ENCODE measurements at places on chromosomes 3 and 15. TPM values are rescaled to one million over a fixed set of nuclear protein-coding genes. Genes with fewer than 3 reads are reported as not detected.

Gene TUSC7
- polyA plus RNA-seq = not detected

- DNase-seq = no peak
Measured at GRCh38 chr3:186754006-186754405, 29.4 kb upstream of the EIF4A2 start.

Gene HRG
- polyA plus RNA-seq = not detected

DNA sequence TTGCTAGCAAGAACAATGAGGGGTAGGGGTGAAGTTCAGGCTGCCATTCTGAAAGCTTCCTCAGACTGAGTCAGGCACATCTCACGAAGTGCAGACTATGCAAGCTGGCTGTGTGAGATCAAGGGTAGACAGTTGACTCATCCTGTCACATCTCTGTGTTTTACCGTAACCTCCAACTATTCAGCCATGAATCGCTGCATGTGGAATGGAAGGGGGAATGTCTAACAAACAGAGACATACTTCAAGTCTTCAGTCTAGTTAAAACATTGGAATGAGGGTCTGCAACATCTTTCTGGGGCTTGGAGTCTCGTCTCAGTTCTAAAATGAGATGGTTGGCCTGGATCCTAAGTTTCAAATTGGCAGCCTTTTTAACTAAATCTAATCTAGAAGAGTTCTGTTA lies 25.9 kb downstream of the AGTR1 start:
- DNase-seq = no peak

DNA sequence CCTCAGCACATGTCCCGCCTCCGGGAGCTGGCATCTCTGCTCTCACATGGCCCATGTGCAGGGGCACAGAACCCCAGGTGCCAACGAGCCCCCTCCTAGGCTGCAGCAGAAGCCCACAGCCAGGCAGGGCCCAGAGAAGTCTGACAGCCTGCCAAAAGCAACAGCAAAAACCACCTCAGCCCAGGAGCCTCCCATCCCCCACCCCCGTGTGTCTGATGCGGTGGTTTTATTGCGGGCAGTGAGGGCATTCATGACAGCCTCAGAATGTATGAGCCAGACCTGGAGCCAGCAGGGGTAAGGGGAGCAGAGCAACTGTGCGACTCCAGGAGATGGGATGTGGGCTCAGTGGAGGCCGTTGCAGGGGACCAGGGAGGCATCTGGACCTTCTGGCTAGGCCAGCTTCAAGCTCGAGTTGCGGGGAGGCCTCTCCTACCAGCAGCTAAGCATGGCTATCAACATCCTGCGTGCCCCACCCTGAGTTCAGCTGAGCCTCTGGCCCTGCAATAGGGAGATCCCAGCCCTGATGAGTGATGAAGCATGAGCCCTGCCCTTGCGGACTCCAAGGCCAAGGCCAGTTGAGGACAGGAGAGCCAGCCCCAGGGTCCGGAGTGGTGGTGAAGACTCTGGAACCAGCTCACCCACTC lies 52.5 kb downstream of the CYP11A1 start:
- peak; percentile 52 for DNase-seq

DNA sequence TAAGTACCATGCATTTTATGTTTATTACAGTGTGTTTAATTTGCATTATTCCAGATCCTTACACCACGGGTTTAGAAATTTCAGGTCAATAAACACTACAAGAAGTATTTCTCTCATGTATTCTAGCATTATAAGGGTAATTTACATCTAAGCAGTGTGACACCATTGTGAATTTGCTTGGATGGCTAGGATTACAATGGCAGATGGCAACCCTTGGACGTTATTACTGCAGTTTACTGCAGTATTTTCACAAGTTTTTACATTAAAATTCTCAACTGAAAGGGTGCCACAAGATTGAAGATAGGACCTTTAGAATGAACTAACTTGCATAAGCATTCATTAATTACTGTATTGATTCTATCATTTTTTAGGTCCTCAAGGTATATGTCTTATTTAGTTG lies 538.8 kb downstream of the NLGN1 start:
- no peak for DNase-seq

GRCh38 chr3:49649576-49649975 lies 24.6 kb upstream of the APEH start:
- DNase-seq = no peak

DNA sequence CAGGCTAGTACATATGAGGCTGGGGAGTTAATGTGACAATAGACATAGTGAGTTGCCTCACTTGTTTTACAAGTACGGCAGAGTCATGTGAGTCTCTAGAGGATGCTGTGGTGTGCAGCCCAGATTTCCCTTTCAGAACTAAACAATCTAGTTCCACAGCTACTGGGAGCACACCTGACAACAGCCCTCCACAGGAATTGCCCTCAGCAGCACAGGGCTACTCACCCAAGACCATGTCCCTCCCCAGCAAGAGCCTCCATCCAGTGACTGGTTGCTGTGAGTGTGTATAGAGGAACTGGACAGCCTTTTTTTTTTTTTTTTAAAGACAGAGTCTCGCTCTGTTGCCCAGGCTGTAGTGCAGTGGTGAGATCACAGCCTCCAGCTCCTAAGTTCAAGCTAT lies 40.2 kb upstream of the UBE2E2 start:
- DNase-seq = no peak

GRCh38 chr3:152097120-152097519 lies 171.6 kb upstream of the MBNL1 start:
- DNase-seq = no peak

DNA sequence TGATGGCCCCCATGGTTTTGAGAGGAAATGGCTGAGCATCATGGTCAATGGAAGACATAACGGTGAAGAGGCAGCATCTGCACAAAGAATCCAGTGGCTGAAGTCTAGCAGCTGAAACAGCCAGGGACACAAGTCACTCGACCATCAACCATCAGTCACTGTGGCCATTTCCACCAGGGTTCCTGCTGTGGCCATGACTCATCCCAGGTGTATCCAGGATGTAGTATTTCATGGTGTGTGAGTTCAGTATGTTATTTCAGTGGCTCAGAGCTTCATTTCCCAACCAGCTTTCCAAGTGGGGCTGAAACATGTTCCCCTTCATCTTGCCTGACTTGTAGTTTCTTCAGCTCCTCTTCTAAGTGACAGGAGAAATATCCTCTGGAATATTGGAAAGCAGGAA lies 47.8 kb upstream of the WNT5A start:
- no peak for DNase-seq
